NCI-H1417 (cell line): ENCODE measurements at places on chromosomes 5 and 9.

DNA sequence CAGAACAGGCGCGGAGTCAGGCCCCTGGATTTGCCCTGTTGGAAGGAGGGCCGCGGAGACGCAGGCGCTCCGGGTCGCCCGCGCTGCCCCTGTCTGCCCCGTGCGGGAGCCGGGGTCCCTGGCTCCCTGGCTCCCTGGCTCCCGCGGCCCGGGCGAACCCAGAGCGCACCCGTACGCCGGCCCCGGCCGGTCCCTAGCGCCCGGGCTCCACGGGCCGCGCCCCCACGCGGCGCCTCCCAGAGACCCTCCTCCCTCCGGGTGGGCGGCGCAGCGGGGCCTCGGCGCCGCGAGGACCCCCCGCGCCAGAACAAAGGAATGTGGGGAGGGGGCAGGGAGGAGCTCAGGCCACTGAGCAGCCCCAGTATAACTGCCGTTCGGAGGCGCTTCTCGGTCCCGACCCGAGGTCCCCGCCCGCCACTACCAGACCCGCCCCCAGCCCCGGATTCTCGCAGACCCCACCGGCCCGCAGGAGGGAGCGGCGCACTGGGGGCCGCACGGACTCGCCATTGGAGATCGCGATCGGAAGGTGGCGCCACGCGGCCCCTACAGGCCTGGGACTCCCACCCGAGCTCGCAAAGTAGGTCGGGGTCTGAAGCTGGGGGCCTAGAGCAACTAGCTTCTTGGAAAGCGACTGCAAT, 2.4 kb downstream of the NFIL3 start:
- DNase-seq: peak; percentile 26

GRCh38 chr9:31839273-31839672, 545.2 kb upstream of the ACO1 start:
- DNase-seq: peak; percentile 34

DNA sequence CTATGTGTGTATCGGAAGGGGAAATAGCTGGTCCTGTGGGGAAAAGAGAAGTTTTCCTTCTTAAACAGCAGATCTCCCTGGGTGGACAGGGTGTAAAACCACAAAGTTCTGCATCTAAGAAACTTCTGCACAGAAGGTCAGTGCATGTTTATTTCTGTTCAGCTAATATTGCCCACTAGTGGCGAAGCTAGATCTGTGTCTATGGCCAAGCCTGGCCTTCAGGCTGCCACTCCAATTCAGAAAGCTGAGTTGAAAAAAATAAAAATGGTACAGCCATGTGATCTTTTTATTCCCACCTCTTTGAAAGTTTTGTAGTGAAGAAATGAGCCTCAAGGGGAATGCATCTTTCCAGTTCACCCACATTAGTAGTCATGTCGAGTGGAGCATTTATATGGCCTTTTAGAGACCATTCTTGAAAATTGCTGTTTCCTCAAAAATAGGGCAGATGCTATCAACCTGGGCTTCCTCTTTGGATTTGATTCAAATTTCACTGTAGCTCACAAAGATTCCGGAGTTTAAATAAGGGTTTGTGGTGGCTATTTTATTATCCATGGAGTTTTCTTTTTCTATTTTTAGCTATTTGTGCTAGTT, 488.0 kb downstream of the PRELID2 start:
- DNase-seq: no peak

DNA sequence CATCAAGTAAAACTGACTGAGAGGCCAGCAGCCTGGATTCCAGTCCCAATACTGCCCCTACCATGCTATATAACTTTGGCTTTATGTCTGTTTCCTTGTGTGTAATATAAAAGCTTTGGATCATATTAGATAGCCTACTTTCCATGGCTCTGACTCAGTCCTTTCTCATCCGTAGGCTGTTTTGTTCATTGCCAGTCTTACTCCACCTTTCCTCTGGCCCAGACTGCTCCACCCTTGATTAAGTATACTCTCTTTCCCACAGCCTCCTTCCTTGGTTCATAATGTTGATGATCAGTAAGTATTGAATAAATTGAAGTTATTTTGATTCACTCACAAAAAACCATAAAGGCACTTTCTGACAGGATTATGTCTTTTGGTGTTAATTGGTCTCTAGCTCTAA, 1.5 kb upstream of the MRPS30 start:
- DNase-seq: no peak

DNA sequence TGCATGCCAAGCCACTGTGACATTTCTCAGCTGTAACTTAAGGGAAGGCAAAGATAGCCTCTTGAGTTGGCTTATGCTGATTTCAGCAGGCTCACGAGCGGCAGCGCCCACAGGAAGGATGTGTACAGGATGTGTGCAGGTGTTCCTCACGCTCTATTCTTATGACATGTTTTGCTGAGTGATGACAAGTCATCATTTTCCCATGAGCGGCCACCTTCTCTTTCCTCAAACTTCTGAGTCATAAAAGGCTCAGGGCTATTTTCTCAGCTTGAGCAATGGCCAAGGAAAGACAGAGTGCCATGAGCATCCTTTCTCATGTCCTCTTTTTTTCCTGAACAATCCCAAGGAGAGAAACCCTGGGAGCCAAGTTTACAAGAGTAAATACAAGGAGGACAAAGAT, 365.9 kb downstream of the PLK2 start:
- DNase-seq: no peak

DNA sequence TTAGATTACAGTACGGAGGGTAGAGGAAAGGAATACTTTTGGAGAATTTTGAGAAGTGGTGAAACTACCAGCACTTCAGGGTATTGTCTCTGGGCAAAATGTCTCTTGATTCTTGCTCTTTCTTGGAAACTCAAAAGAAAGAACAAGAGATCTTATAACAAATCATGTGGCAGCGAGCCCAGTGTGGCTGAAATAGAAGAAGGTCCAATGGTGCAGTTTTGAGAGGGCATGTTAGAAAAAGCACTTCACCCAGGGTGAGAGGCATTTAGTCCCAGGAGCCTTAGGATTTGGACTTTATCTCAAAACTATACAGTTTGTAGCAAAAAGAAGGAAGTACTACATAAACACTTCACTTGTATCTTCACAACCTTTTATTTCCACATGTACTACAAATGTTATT, 39.4 kb downstream of the NNT start:
- no peak for DNase-seq

GRCh38 chr5:9545136-9545991, 511 bp downstream of the SEMA5A start:
- DNase-seq: no peak

DNA sequence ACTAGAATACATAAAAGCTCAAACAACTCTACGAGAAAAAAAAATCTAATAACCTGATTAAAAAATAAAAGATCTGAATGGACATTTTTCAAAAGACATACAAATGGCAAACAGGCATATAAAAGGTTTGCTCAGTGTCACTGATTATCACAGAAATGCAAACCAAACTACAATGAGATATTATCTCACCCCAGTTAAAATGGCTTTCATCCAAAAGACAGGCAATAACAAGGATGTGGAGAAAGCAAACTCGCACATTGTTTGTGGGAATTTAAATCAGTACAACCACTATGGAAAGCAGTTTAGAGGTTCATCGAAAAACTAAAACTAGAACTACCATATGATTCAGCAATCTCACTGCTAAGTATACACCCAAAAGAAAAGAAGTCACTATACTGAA, 20.8 kb downstream of the UGT3A2 start:
- DNase-seq: no peak

- DNase-seq: no peak
These were observed 371.5 kb downstream of the PRELID2 start for GRCh38 chr5:145463634-145464033.

DNA sequence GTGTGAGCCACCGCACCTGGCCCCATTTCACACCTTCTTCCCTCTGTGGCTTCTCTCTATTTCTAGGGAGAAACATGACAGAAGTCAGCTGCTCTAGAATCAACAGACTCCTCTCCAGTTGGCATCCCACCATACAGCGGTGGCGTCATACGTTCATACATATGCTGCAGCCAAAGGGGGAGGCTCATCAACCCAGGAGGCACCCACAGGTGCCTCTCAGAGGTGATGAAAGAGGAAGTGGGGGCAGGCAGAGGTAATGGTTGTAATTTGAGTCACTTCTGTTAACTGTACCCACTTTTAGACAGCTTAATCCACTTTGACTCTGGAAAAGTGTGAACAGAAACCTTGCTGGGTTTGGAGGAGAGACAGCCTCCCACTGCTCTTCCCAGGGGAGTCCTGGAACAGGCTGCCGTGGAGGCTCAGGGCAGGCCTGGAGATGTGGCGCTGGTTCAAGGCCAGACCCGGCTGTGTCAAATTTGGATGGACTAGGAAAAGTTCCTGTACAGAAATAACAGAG, 47.3 kb upstream of the SUB1 start:
- no peak for DNase-seq

DNA sequence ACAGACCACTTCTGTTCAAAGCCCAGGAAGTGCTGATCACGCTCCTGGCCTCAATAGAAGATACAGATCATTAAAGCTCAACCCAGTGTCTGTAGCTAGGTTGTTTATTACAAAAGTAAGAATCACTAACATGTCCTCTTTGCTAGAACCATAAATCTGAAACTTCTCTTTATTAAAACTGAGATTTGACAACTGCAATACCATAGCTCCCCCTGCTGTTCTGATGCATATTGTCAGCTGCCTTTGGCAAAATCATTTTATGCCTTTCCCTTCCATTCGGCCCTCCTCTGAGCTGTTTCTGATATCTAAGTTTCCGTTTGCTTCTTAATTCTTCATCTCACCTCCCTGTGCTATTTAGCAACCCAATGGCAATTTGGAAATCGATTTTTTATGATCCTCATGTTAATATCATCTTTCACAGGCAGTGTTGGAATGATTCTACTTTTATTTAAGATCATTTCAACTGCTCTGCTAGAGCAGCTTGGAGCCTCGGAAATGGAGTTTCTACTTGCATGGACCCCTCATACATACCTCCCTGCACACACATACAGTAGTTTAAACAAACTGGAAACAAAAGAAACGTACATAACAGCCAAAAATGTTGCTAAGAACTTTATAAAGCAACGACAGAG, 998.8 kb downstream of the MAT2B start:
- peak; percentile 19 for DNase-seq

GRCh38 chr5:132491368-132492364, 1.1 kb upstream of the IRF1 start:
- DNase-seq: no peak

- no peak for DNase-seq
These were observed 217.9 kb upstream of the KLF4 start for GRCh38 chr9:107707428-107707837.

GRCh38 chr9:70133253-70134208, 89.9 kb downstream of the MAMDC2 start:
- DNase-seq: no peak

DNA sequence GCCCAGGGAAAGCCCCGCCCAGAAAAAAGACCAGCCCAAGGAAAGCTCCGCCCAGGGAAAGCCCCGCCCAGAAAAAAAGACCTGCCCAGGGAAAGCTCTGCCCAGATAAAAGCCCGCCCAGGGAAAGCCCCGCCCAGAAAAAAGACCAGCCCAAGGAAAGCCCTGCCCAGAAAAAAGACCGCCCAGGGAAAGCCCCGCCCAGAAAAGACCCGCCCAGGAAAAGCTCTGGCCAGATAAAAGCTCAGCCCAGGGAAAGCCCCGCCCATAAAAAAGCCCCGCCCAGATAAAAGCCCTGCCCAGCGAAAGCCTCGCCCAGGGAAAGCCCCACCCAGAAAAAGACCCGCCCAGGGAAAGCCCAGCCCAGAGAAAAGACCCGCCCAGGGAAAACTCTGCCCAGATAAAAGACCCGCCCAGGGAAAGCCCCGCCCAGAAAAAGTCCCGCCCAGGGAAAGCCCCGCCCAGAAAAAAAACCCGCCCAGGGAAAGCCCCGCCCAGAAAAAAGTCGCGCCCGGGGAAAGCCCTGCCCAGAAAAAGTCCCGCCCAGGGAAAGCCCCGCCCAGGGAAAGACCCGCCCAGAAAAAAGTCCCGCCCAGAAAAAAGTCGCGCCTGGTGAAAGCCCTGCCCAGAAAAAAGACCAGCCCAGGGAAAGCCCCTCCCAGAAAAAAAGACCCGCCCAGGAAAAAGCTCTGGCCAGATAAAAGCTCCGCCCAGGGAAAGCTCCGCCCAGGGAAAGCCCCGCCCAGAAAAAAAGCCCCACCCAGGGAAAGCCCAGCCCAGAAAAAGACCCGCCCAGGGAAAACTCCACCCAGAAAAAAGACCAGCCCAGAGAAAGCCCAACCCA, 11.9 kb downstream of the GRIN1 start:
- no peak for DNase-seq

DNA sequence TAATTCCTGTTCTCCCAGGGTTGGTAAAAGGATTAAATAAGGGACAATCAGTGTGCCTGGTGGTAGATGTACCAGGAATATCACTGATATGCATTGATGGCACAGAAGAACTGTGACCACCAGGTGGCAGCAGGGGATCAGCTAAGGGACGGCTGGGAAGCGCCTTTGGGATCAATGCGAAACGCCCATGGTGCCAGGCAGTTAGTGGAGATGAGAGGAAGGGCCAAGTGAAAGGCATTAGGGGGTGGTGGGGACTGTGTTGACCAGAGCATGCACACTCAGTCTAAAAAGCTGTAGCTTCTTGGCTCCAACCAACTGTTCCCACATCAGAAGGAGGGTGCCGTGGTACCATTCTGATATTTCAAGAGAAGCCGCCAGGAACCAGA, 55.6 kb downstream of the ARHGEF37 start:
- DNase-seq: peak; percentile 69

DNA sequence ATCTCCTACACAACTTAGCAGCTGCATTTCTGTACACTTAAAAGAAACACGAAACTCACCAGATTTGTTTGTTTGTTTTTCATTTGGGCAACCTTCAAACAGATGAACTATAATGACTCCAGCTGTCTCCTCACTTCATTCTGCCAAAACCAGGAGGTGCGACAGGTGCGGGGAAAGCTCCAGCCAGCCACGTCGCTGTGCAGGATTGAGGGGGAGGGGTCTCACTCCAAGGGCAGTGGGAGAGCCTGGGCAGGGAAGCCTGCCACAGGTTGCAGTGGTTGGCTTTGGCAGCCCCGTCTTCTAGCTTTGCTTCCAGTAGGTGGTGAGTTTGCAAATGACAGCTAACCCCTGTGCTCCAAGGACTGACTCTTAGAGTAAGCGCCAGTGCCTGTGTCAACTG, 215.8 kb downstream of the CEMIP2 start:
- peak; percentile 96 for DNase-seq
